ENCODE measurements at places on chromosomes 7 and 10. TPM values are rescaled to one million over a fixed set of nuclear protein-coding genes. Genes with fewer than 3 reads are reported as not detected.

DNA sequence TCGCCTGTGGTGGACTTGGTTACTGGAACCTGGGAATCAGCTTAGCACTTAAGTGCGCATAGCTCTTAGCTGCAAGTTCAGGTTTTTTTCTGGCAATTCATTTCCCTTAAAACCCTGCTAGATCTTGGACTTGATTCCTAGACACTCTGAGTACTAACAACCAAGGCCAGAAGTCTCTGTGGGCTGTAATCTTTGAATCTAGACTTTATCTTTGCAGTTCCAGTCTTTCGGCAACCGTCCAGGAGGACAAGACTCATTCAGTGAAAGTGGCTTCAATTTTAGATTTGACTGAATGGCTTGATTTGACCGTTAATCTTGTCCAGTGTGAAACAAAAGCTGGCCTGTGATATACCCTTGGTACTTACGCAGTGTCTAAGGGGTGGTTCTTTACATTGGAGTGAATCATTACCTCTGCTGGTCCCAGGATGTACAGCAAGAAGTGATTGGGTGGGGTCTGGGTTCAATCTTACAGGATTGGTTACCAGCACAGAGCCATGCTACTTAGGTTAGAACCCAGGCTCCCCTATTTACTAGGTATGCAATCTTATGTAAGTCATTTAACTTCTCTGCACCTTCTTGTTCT, 16.4 kb downstream of the PTTG1IP2 start:
- no peaks in the 10 kb centered on the region for H3K36me3 ChIP-seq
- H3K27me3 ChIP-seq: no peaks in the 10 kb centered on the region
- no peak overlapping the region for H3K27ac ChIP-seq

The EGFR gene
- total RNA-seq: 62.7 TPM

The CCDC146 gene
- 17.3 TPM for total RNA-seq

DNA sequence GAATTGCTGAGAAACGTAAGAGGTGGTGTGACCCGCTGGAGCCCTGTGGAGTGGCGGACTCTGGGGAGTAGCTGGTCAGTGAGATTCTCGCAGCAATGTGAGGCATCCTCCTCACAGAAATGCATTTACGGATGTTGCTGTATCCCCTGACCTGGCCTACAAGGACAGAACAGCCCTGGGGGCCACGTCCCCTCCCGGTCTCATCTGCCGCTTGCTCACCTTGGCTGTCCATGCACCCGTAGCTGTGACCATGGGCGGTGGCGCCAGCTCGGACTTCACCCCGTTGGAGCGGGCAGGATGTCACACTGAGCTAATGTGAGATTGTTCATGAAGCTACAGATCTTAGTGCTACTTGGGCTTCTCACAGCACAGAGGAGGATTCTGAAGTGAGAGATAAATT, 193.8 kb downstream of the EBF3 start:
- H3K27me3 ChIP-seq: no peaks in the 10 kb centered on the region
- H3K4me1 ChIP-seq: no peaks in the 10 kb centered on the region
- H3K27ac ChIP-seq: no peak overlapping the region
- H3K4me3 ChIP-seq: no peak overlapping the region

GRCh38 chr7:77157446-77157845, 35.0 kb downstream of the CCDC146 start:
- DNase-seq: peak; percentile 37
- H3K4me1 ChIP-seq: no peaks in the 10 kb centered on the region
- H3K4me3 ChIP-seq: no peak overlapping the region
- H3K27me3 ChIP-seq: no peaks in the 10 kb centered on the region
- H3K27ac ChIP-seq: no peak overlapping the region
- H3K36me3 ChIP-seq: no peaks in the 10 kb centered on the region

- H3K4me3 ChIP-seq: no peak overlapping the region
- H3K4me1 ChIP-seq: no peaks in the 10 kb centered on the region
- H3K36me3 ChIP-seq: no peaks in the 10 kb centered on the region
- no peak overlapping the region for H3K27ac ChIP-seq
- H3K27me3 ChIP-seq: peaks cover 94% of the 10 kb centered on the region
- no peak for DNase-seq
Measured at GRCh38 chr7:96998333-96998732, 7.0 kb upstream of the DLX6 start.

The SLC26A3 gene
- total RNA-seq: not detected

DNA sequence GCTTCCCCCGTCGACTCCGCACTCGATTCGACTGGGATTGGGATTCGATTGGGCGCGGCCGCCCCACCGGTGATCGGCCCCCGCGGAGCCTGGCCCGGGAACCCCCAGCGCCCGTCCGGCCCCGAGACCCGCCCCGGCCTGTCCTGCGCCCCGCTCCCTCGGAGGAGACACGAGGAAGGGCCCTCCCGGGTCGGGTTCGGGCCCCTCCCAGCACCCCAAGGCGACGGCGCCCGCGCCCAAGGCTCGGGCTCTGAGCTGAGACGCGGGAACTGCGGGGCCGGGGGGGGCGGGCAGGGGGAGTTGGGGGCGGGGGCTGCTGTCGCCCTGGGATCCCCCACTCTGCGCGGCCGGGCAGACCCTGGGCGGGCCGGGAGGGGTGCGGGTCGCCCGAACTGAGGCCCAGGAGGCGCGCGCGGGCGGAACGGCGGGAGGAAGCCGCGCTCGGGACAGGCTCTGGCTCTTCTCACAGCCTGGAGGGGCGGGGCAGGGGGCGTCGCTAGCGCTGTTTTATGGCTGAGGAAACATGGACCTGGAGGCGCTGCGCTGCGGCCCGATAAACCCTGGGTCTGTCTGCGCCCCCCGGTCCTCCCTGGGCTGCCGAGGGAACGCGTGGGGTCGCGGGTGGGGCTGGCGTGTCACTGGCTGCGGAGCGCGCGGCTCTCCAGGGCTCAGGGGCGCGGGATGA, 1.7 kb upstream of the NKX6-2 start:
- H3K27ac ChIP-seq: no peak overlapping the region
- peaks cover 1% of the 10 kb centered on the region for H3K36me3 ChIP-seq
- H3K4me1 ChIP-seq: peaks cover 15% of the 10 kb centered on the region
- H3K4me3 ChIP-seq: no peak overlapping the region
- peaks cover 74% of the 10 kb centered on the region for H3K27me3 ChIP-seq

GRCh38 chr10:34205452-34205851, 609.6 kb downstream of the PARD3 start:
- H3K4me1 ChIP-seq: no peaks in the 10 kb centered on the region
- no peak overlapping the region for H3K27ac ChIP-seq
- peak; percentile 58 for DNase-seq
- H3K4me3 ChIP-seq: no peak overlapping the region
- H3K27me3 ChIP-seq: no peaks in the 10 kb centered on the region

- H3K27ac ChIP-seq: peak overlapping the region; percentile 70
- no peaks in the 10 kb centered on the region for H3K4me1 ChIP-seq
- DNase-seq: peak; percentile 38
- H3K4me3 ChIP-seq: no peak overlapping the region
- no peaks in the 10 kb centered on the region for H3K36me3 ChIP-seq
- H3K27me3 ChIP-seq: no peaks in the 10 kb centered on the region
Measured at GRCh38 chr7:94183289-94183749, 179.2 kb upstream of the BET1 start.

The NUTM2D gene
- 6.8 TPM for total RNA-seq

The WNT16 gene
- not detected for total RNA-seq

DNA sequence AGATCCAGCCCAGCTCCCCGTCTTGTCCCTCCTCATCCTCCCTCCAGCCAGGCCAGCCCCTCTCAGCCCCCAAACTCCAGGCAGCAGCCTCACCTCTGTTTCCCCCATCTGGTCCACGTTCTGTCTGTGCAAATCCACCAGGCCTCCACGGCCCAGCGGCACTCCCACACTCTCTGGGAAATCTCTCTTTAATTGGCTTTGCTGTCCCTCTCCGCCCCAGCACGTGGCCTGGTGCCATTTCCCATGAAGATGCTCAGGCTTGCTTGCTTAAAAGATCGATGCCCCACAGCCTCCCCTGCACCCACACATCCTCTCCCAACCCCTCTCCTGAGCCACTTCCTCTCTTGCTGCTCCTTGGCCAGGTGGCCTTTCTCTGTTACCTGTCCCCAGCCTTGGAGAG, 39.3 kb downstream of the PRF1 start:
- H3K4me1 ChIP-seq: peaks cover 40% of the 10 kb centered on the region
- no peaks in the 10 kb centered on the region for H3K27me3 ChIP-seq
- no peak for DNase-seq
- peaks cover 41% of the 10 kb centered on the region for H3K36me3 ChIP-seq

DNA sequence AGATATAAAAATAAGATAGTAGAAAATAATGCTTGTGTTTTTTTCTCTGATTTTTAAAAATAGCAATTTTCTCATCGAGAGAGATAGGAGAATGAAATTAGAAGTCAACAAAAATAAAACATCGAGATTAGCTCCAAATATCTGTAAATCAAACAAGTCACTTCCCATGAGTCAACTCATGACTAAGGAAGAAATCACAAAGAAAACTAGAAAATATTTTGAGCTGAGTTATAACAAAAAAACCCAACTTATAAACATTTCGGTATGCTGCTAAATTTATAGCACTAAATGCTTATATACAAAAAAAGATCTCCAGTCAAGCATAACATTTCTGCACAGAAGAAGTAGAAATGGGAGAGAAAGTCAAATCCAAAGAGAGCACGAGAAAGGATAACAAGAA, 140.1 kb downstream of the ITGA8 start:
- DNase-seq: no peak
- no peak overlapping the region for H3K4me3 ChIP-seq
- no peaks in the 10 kb centered on the region for H3K27me3 ChIP-seq
- H3K4me1 ChIP-seq: no peaks in the 10 kb centered on the region
- no peak overlapping the region for H3K27ac ChIP-seq

GRCh38 chr10:131929122-131929845, 28.5 kb downstream of the PPP2R2D start:
- H3K27me3 ChIP-seq: no peaks in the 10 kb centered on the region
- peaks cover 35% of the 10 kb centered on the region for H3K4me1 ChIP-seq
- DNase-seq: no peak
- H3K4me3 ChIP-seq: no peak overlapping the region
- no peaks in the 10 kb centered on the region for H3K36me3 ChIP-seq

DNA sequence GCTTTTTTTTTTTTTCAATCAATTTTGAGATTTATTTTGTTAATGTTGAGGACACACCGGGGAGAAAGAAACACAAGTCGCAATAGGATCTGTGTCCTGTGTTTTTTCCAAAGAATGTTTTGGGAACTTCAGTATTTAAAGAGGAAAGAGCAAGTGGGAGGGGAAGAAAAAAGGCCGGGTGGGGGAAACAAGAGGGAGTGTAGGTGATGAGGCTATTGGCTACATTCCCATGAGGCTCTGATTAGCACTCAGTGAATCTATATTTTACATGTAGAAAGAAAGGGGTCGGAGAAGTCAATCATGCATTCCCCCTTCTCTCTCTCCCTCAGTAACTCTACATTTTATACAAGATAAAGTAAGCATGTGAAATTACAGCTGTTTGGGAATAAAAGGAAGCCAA, 4.1 kb downstream of the ZNF680 start:
- peak overlapping the region; percentile 7 for H3K4me3 ChIP-seq
- H3K27ac ChIP-seq: no peak overlapping the region
- no peaks in the 10 kb centered on the region for H3K27me3 ChIP-seq
- DNase-seq: no peak
- peaks cover 3% of the 10 kb centered on the region for H3K36me3 ChIP-seq

DNA sequence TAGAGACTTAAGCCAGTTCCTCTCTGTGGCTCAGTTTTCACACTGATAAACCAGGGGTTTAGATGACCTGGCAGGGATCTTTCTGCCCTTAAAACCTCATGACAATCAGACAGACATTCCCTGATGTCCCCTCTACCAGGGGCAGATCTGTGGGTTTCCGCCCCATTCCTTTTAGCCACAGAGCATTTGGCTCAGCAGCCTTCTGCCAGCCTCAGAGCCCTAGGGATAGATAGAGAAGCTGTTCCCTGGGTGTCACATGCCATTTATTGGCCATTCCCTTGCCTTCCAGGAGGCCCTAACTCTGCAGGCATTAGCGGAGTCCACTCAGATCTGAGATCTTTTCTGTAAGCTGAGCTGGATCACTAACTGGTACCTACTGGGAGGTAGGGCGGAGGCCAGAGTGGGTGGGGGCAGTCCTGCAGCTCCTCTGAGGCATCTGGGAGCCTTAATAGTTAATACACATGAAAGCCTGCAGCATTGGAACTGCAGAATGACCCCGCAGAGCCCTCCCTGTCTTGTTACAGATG, 101.5 kb downstream of the ZMIZ1 start:
- peaks cover 10% of the 10 kb centered on the region for H3K4me1 ChIP-seq
- DNase-seq: no peak
- no peaks in the 10 kb centered on the region for H3K27me3 ChIP-seq
- no peak overlapping the region for H3K4me3 ChIP-seq
